ENCODE measurements at places on chromosomes 6 and 20.
A peak's percentile ranks its signal among the peaks of the same experiment; 100 is the strongest.

DNA sequence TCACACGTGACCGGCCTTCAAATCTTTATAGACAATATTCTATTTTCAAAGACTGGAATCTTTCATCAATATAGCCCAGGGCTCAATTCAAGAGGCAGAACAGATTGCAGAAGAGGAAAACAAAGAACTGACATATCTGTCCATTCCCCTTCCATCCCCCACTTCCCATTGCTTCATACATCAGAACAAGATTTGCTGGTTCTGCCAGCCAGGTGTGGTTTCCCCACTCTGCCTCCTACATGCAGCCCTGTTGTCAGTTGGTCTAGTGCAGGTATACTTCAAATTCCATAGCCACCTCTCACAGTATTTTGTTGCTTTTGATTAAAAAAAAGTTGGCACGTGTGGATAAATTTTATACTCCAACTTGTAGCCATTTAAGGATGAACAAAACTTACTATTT lies 174.9 kb downstream of the CD109 start:
- DNase-seq: no peak

DNA sequence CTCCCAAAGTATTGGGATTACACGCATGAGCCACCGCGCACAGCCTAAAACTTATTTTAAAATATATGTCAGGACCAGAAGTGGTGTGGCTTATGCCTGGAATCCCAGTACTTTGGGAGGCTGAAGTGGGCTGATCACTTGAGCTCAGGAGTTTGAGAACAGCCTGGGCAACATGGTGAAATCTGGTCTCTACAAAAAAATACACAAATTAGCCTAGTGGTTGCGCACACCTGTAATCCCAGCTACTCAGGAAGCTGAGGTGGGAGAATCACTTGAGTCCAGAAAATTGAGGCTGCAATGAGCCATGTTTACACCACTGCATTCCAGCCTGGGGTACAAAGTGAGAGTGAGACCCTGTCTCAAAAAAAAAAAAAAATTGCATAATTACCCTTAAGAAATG lies 13.7 kb downstream of the PXT1 start:
- no peak for DNase-seq

GRCh38 chr6:138258991-138259390 lies 40.7 kb upstream of the PBOV1 start:
- DNase-seq: no peak

GRCh38 chr6:69128411-69128810 lies 493.3 kb downstream of the ADGRB3 start:
- no peak for DNase-seq

DNA sequence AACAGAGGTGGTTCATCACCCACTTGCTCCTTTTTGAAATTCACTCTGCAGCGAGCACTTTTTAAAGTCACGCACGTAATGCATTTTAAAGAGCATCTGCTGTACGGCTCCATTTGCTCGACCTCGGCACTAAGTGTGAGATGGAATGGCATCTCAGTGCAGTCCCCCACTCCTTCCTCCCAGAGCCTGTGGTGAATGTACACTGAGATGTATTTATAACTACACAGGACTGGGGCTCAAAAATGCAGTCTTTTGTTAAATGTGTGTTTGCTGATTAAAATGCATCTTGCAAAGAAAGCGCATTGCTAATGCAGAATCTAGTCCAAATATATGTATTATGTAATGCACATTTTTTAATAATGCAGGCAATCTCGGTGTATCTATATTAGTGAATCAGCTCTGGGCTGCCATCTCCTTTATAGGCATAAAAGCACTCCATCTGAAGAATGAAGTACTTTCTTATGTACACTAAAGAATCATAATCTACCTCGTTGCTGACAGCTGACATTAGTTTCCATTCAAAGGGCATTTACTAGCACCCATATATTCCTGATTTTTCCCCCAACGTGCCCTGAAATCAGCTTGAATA lies 14.0 kb downstream of the GNAS-AS1 start:
- DNase-seq: no peak

DNA sequence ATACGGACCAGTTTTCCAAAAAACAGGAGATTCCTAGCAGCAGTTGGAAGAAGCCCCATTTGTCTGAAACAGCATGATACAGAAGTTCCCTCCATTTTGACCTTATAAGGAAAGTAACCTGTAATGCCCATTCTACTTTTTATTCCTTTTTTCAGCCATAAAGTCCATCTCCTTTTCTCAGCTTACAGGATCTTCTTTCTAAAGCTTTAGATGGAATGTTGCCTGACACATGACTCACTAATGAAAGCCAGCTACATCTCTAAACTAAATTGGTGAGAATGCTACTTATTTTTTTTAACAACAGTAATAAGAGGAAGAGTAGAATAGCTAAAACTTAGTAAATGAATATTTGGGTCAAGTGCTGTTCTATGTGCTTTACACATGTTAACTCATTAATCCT lies 234.1 kb downstream of the CDH26 start:
- DNase-seq: no peak

DNA sequence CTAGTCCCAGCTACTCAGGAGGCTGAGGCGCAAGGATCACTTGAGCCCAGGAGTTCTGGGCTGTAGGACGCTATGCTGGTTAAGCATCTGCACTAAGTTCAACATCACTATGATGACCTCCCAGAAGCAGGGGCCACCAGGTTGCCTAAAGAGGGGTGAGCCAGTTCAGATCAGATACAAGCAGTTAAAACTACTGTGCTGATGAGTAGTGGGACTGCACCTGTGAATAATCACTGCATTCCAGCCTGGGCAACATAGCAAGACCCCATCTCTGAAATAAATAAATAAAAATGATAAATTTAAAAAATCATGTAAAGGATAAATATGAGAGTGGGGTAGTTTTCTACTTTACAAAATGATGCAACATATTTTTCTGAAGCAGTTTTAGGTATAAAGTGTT lies 106.5 kb downstream of the TMEM170B start:
- DNase-seq: no peak

GRCh38 chr20:431012-431904 lies 23.2 kb downstream of the RBCK1 start:
- DNase-seq: peak; percentile 89

- DNase-seq: no peak
These were observed 118.7 kb upstream of the RIPOR2 start for GRCh38 chr6:25054469-25054868.

GRCh38 chr20:17664025-17664633 lies 17.9 kb downstream of the RRBP1 start:
- no peak for DNase-seq

DNA sequence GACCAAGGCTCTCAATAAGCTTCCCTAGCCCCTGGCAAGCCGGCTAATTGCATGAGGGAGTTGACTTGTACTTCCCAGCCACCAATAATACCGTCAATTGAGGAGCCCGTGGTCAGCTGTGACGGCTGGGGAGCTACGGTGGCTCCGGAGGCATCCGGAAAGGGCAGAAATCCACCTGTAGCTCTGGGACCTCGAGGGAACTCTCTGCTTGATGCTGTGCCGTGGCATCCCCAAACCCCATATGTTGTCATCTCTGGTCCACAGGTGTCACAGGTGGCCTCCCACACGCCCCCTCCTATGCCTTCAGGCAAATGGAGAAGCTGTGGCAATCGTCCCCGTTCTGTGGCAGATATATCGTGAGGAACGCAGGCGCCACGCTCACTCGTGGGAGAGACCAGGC lies 5.5 kb upstream of the KCNQ2 start:
- no peak for DNase-seq
